Activated CD4-positive, alpha-beta T cell treated with anti-CD3 and anti-CD28 coated beads, Interleukin-2, amount 50 U/mL, for 4 hours (primary cell): ENCODE measurements at places on chromosomes 4 and X.

DNA sequence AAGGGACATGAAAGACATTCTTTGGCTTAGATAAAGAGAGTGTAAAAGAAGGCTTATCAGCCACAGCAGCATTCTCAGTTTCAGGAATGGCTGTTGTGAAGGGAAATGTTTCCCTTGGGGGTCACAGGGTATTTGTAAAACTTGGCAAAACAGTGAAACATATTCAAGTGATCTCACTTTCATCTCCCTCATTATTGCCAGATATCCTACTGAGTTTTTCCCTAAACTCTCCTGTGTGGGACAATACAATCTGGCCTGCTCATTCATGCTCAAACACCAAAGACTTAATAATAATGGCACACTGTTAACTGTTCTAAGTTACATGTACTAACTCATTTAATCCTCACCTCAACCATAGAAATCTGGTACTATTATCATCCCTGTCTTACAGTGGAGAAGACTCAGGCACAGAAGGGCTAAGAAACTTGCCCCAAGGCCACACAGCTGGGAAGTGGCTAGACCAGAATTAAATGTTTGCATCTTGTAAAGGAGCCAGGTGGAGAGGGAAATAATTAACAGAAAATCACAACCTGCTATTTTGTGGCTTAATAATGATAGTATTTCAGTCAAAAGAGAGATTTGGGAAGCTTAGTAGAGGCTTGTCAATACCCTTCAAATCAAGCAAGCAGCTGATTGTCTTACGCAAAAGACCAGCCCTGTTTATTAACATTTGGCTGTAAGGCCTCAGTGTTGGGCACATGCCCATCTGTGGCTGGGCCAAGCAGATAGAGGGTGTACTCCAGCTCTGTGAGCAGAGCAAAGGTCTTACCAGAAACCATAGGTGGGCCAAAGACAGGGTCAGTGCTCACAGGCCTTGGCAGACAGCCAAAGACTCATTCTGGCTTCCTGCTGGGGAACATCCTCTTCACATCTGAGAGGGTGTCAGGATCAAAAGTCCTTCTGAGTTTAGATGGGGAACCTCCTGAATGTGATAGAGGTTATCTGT is 17.3 kb downstream of the SMPX start:
- DNase-seq: no peak

DNA sequence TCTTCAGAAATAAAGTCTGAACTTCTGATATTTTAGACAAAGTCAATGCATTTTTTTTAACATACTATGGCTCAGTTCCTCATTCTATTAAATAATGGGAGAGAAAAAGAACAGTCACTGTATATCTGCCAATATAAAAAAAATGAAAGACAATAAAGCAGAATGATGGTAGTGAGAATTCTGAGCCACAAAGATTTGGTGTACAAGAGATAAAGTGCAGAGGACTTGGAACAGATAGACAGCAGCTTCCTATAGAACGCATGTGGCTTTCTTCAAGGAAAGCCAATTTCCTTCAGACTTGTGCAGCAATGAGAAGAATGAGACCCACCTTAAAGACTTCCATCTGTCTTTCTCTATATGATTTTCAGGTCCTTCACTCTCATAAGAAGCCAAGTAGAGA is 39.7 kb downstream of the RASGEF1B start:
- no peak for DNase-seq

DNA sequence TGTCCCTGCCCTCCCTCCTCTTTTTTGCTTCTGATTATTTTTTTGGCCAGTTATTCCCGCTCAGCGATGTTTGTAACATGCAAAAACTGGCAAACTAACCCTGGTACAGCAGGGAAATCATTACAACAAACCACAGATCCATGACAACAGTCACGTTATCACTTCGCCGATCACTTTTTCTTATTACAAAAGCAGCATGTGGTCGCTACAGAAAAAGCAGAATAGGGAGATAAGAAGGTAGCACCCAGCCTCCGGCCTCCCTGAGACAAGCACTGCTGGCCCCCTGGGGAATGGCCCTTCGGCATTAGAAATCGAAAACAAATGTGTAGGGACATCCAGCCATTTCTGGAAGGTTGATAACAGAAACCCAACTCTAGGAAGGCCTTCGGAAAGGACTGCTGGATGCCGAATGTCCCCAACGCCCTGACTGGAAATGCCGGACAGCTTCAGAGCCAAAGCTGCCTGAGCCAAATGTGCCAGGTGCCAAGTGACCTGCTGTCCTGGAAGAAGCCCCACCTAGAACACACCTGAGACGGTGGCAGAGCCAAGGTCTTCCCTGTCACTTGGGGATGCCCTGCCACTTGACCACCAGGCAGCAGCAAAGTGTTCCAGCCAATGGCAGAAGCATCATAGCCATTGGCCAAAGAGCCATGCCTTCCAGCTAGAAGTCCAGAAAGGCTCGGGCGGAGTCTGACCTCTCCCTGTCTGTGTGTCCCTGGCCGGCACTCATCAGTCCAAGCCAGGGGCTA is 2.9 kb downstream of the IDH3G start:
- no peak for DNase-seq

DNA sequence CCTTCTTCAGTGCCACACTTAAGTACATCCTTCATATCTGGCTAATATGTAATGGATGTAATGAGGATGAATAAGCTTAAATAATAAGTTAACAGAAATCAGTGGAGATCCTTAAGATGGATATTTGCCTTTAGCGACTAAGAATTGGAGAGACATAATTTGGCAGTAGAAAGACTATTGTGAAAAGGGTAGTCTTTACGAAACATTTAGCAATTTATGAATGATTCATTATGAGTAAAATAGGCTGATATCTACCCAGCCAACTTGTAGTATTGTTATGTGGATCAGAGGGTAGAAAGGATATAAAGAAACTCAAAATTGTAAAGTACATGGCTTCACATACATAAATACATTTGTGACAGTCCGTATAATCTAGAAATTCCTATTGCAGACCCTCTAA is 2371.8 kb downstream of the PCDH7 start:
- no peak for DNase-seq

DNA sequence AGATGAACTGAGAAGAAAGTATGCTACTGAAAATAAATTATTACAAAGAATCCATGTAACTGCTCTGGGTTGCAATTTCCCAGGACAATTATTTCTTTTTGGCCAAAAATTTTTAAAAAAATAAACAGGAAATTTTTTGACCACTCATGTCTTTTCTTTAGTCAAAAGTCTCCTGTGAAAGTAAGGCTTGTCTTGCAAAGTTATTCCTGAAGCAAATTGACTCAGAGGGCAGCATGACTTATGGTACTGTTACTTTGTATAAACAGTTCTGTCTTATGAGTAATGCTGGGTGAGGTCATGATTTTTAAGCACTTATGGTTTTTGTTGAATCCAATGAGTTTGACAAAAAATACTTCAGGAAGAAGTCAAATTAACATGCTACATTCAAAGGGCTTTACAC is 292.8 kb upstream of the ARSJ start:
- no peak for DNase-seq
